ENCODE measurements at places on chromosomes 12 and 14.

DNA sequence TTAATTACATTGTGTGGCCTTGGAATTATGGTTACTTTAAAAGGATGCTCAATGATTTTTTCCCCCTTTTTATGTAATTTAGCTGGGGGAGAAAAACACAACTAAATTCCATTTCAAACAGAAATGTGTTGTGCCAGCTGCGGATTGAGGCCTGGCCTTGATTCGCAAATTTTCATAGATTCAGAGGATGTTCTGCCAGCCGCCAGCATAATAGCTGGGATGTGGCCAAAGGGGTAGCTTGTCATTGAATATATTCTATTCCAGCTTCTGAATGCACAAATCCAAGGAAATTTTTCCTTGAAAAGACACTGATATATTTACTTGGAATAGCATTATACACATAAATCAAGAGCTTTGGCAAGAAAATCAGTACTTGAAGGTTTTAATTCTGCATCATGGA is 43.7 kb downstream of the TRHDE start:
- no peak for DNase-seq

DNA sequence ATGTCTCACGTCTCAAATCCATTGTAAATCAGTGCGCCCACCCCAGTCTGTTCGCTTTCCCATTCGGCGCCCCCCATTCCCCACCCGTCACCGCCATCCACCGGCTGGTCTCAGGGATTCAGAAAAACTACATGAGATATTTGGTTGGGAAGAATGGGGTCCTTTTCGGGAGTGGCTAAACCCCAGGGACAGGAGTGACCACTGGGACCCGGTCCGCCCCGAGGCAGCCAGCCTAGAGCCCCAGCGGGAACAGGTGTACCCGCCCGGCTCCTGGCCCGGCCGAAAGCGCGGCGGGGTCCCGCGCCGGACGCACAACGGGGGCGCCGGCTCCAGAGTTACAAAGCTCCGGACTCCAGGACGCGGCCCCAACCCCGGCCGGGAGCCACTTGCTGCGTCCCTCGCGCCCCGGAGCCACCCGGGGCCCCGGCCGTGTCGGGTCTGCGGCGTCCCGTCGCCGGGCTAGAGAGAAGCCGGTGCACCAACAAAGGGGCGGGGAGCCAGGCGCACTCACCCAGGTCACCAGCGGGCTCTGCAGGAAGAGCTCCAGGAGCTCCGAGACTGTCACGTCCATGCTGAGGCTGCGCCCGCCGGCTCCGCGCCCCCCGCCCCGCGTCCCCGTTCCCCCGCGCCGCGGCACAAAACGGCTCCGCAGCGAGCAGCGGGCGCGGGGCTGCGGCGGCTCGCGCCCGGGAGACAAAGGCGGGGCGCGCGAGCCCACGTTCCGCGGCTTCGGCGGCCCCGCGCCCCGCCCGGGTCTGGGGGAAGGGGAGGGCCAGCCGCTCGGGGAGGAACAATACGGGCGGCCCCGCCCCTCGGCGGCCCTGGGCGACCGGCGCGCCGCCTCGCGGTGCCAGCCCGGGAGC is at the start of gene CCDC88C:
TSS of gene CCDC88C (minus strand) at position 701 of the 863 bp plus-strand sequence. CDS start at position 571, 130 bp downstream.
- peak; percentile 83 for DNase-seq

GRCh38 chr12:92784797-92785562 is 82.2 kb downstream of the PLEKHG7 start:
- peak; percentile 13 for DNase-seq

DNA sequence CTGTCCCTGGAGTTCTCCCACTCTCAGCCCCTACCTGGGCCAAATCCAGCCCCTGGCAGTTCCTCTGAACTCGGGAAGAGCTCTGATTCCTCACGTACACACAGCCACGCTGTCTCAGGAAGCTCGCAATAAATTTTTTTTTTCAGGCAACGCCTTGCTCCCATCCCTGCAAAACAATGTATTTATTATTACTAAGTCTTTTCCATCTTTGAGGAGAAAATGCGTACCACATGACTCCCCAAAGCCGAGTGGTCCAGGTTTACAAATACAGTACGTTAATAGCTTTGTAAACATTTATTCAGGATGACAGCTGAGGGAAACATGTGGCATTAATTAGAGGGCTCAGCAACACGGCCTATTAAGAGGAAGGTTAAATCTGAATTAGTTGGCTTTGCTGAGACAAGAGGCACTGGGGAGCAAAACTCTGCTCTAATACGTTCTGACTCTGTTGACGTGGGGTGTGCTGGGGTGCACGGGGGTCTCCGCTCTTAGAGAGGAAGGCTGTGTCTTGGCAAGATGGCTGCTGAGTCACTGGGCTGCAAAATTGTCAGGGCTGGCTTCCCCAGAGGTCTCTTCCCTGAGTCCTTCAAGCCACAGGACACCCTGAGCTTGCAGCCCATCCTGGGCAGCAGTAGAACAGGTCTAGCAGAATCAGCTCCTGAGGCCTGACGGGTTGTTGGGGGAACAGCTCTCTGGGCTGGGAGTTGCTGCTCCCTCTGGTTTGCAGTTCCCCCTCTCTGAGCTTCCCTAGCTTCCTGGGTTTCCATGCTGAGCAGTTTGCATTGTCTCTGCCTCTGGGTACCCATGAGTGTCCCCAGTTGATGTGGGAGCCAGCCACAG is 185.2 kb upstream of the TBX3 start:
- no peak for DNase-seq

DNA sequence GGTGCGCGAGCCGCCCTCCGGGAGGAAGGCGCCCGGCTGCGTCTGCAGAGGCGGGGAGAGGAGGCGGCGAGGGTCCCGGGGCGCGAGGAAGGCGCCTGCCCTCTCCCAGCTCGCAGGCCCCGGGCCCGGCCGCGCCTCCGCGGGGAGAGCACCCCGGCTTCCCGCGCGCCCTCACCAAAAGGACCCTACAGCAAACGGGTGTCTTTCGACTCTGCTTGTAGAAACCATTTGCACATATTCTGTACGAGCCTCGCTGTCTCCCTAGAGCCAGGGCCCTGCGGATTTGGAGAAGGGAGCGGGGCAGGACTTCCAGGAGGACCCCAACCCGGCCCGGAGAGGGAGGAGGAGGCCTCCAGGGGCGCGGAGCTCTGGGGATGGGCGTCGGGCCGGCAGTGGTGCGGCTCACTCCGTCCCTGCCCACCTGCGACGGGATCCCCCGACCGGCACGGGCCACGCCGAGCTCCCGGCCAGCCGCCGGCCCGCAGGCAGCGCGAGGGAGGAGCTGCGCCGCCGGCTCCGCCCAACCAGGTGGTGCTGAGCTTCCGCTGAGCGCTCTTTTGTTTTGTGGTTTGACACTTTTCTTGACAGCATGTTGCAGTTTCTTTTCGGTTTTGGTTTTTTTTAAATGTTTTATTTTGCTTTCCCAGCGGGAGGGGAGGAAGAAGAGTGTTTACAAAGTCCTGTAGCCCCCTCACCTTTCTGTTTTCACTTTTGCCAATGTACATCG is 103.3 kb upstream of the FKBP4 start:
- DNase-seq: no peak

- DNase-seq: no peak
Observed at GRCh38 chr12:116267948-116268347, 9.5 kb downstream of the MED13L start.

GRCh38 chr12:113422886-113423669 is 898 bp downstream of the SDSL start:
- DNase-seq: no peak

DNA sequence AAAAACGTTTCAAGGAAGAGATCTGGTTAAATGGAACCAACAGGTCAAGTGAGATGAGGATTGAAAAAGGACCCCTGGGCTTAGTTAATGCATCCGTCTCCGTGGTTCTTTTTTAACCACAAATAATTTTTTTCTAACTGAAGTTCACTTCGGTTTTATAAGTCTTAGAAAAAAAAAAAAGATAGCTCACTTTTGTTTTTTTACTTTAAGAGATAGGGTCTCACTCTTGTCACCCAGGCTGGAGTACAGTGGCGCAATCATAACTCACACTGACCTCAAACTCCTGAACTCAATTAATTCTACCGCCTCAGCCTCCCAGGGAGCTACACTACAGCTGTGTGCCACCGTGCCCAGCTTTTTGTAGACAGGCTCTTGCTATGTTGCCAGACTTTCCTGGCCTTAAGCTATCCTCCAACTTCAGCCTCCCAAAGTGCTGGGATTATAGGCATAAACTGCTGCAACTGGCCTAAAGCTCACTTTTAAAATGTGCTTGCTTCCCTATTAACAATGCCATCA is 11.8 kb downstream of the HNRNPC start:
- DNase-seq: no peak

- DNase-seq: no peak
Observed at GRCh38 chr12:20807192-20808080, 3.1 kb upstream of the SLCO1B3 start.

DNA sequence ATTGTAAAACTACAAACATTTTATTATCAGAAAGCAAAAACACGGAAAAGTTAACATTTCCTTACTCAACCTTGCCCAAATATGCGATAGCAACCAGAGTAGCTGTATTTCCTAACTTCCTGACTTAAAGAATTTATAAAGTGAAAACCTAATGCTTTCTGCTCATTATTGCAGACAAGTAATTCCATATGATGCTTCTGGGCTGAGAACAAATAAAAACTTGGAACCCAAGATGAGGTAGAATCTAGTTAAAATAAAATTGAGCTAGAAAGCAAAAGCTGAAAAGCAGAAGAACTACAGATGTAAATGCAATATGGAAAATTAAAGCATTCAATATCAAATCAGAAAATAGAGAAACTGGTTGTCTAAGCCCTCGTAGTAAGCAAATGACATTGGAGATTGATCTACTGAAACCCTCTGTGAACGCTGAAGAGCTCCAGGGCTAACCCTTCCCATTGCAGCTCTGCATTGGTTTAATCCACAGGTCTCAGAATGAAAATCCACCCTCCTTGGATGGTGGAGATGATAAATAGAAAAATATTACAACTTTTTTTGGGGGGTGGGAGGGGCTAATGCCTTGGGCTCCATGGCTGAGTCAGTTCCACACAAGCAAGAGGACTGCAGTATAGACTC is 40.7 kb downstream of the CORO1C start:
- no peak for DNase-seq

Data from NCI-H187 (cell line).